Left cardiac atrium (tissue), 4 donors: ENCODE measurements at places on chromosomes 5 and 9. TPM values are rescaled to one million over a fixed set of nuclear protein-coding genes. Genes with fewer than 3 reads are reported as not detected.

- no peak for DNase-seq
Observed at GRCh38 chr5:91706785-91707520, 323.8 kb upstream of the ARRDC3 start.

DNA sequence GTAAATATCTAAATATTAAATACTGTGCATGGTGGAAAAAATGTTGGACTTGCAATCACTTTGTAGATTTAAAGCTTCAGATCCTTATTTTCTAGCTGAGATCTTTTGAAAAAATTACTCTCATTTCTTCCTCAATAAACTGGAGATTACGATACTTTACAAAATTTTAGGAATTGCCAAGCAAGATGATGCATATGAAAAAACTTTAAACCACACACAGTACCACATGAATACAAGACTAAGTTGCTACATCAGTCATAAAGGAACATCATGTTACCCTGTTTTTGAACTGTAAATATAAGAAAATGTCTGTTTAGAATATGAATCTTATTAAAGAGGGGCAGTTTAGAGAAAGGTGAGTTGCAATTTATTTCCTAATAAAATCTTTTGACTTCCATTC lies 703.6 kb upstream of the NUDT12 start:
- DNase-seq = no peak

DNA sequence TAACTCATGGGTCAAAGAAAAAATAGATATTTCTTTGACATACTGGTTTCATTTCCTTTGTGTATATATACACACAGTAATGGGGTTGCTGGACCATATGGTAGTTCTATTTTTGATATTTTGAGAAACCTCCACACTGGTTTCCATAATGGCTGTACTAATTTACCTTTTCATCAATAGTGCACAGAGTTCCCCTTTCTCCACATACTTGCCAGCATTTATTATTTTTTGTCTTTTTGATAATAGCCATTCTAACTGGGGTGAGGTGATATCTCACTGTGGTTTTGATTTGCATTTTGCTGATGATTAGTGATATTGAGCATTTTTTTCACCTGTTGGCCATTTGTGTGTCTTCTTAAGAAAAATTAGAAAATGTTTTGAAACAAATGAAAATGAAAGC lies 78.4 kb upstream of the CKMT2 start:
- DNase-seq = no peak

GRCh38 chr5:33657804-33658440 lies 217.2 kb downstream of the TARS1 start:
- DNase-seq = no peak

GRCh38 chr5:6371079-6371810 lies 7.1 kb downstream of the MED10 start:
- no peak for DNase-seq

DNA sequence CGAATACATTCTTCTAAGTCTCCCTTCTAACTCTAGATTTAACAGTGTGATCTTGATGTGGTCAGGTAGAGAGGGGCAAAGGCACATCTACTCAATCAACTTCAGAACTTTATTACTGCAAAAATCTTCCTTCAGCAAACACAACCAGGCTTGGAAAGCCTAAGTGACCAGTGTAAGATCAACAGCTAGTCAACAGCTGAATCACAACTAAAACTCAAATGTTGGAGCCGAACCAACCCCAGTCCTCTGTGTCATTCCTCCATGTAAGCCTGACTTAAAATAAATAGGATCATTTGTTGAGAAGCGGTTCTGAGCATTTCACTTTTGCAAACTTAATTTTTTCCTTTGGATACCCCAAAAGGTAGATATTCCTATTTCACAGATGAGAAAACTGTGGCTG lies 352.7 kb downstream of the EBF1 start:
- DNase-seq = no peak

IFNK gene
- total RNA-seq = not detected

CENPH gene
- 3.4 TPM for total RNA-seq

RNF183 gene
- total RNA-seq = not detected

VLDLR gene
- 106 TPM for total RNA-seq

S1PR3 gene
- 25.3 TPM for total RNA-seq
